Stomach (tissue), 19 donors: ENCODE measurements at places on chromosomes 11 and 22. TPM values are rescaled to one million over a fixed set of nuclear protein-coding genes. Genes with fewer than 3 reads are reported as not detected.
A peak's percentile ranks its signal among the peaks of the same experiment; 100 is the strongest.

Gene UPK3A
- total RNA-seq = not detected

DNA sequence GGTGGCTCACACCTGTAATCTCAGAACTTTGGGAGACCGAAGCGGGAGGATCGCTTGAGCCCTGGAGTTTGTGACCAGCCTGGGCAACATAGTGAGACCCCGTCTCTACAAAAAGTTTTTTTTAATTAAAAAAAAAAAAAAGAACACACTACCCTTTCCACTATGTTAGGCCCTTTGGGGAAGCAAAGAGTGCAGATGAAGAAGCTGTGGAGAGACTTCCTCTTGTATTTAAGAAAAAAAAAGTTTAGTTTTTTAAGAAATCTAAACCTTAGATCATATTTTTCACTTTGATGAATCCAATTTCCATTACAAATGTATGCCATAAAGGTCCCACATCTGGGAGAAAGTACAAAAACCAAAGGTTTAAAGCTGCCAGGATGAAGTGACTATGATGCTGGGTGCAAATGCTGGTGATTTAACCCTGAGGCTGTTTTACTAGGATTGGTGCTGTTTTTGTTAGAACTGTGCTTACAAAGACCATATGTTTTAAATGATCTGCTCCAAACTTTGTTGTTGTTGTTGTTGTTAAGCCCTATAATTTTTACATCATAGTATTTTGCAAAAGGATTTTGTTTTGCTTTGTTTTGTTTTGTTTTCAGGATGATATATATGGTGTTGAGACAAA lies 28.9 kb upstream of the ACER3 start:
- H3K27ac ChIP-seq = no peak overlapping the region
- DNase-seq = no peak
- H3K4me1 ChIP-seq = peaks cover 21% of the 10 kb centered on the region
- H3K36me3 ChIP-seq = no peaks in the 10 kb centered on the region
- no peak overlapping the region for H3K4me3 ChIP-seq
- H3K27me3 ChIP-seq = peaks cover 6% of the 10 kb centered on the region

GRCh38 chr11:34953955-34954354 lies 37.5 kb downstream of the PDHX start:
- H3K27ac ChIP-seq = no peak overlapping the region
- DNase-seq = no peak
- H3K27me3 ChIP-seq = no peaks in the 10 kb centered on the region
- no peak overlapping the region for H3K4me3 ChIP-seq
- peaks cover 12% of the 10 kb centered on the region for H3K4me1 ChIP-seq

GRCh38 chr22:44080936-44081861 lies 57.1 kb downstream of the PARVB start:
- no peaks in the 10 kb centered on the region for H3K36me3 ChIP-seq
- no peak overlapping the region for H3K4me3 ChIP-seq
- H3K27ac ChIP-seq = no peak overlapping the region
- DNase-seq = peak; percentile 92

GRCh38 chr11:31820438-31820818 lies 9.3 kb upstream of the PAX6 start:
- no peaks in the 10 kb centered on the region for H3K36me3 ChIP-seq
- no peak for DNase-seq
- H3K4me1 ChIP-seq = peaks cover 40% of the 10 kb centered on the region
- peaks cover 100% of the 10 kb centered on the region for H3K27me3 ChIP-seq

GRCh38 chr11:35553831-35554230 lies 28.4 kb upstream of the PAMR1 start:
- peaks cover 5% of the 10 kb centered on the region for H3K4me1 ChIP-seq
- H3K27me3 ChIP-seq = no peaks in the 10 kb centered on the region
- no peak for DNase-seq
- no peaks in the 10 kb centered on the region for H3K36me3 ChIP-seq

Gene OR4C12
- not detected for total RNA-seq

Gene BAIAP2L2
- total RNA-seq = 1.3 TPM

GRCh38 chr11:58625086-58625485 lies 2.6 kb downstream of the CNTF start:
- peaks cover 64% of the 10 kb centered on the region for H3K36me3 ChIP-seq
- no peaks in the 10 kb centered on the region for H3K4me1 ChIP-seq
- H3K27ac ChIP-seq = no peak overlapping the region
- H3K4me3 ChIP-seq = no peak overlapping the region
- DNase-seq = no peak

DNA sequence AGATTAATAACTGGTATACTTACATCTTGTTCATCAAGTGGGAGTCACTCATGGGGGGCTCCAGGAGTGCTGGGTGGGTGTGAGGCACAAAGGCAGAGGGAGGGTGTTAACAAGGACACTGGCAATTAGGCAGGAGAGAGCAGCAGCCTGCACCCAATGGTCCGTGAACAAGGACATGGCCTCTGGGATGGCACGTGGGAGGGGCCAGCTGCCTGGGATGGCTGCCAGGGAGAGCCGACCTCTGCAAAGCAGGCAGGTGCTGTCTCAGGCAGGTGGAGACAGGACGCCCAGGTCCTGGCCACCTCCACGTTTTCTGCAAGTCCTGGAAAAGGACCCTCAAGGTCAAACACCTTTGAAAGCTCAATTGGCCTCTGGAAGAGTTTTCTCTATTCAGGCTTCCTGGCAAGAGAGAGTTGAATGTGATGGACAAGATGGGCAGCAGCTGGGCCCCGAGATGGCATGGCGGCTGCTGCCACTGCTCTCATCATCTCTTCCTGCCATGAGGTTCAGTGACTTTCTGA lies 257.1 kb downstream of the BUD13 start:
- no peak overlapping the region for H3K4me3 ChIP-seq
- H3K36me3 ChIP-seq = no peaks in the 10 kb centered on the region
- H3K4me1 ChIP-seq = no peaks in the 10 kb centered on the region
- no peak overlapping the region for H3K27ac ChIP-seq
